Thoracic aorta endothelial cell (primary cell): ENCODE measurements at places on chromosomes 16 and 17. TPM values are rescaled to one million over a fixed set of nuclear protein-coding genes. Genes with fewer than 3 reads are reported as not detected.

The C16orf96 gene
- total RNA-seq = 0.07 TPM in 1 of 2 replicates, not detected in the other

The LYRM9 gene
- 2.8 TPM in 2 replicates for total RNA-seq

The CES1 gene
- 0.14 TPM in 1 of 2 replicates, not detected in the other for total RNA-seq

The LITAFD gene
- total RNA-seq = not detected in 2 replicates

The RPS2 gene
- total RNA-seq = 2,240 and 2,662 TPM in 2 replicates

The HOXB7 gene
- 1.1 and 13.4 TPM in 2 replicates for total RNA-seq

The FOXL1 gene
- total RNA-seq = 2.0 and 4.2 TPM in 2 replicates

The HNF1B gene
- not detected in 2 replicates for total RNA-seq

The DNAI2 gene
- not detected in 2 replicates for total RNA-seq

The CA4 gene
- total RNA-seq = 0.43 TPM in 1 of 2 replicates, not detected in the other

The MYO15A gene
- 0.22 and 0.27 TPM in 2 replicates for total RNA-seq

The BMERB1 gene
- 19.8 and 20.2 TPM in 2 replicates for total RNA-seq

The CDK3 gene
- 0.40 and 0.86 TPM in 2 replicates for total RNA-seq

The QPRT gene
- 0.07 TPM in 1 of 2 replicates, not detected in the other for total RNA-seq

The GJD3 gene
- not detected in 2 replicates for total RNA-seq

The KRTAP2-2 gene
- not detected in 2 replicates for total RNA-seq

The CDC6 gene
- total RNA-seq = 53.5 and 53.7 TPM in 2 replicates

The EFCAB13 gene
- total RNA-seq = 6.0 and 7.0 TPM in 2 replicates

The HOXB9 gene
- total RNA-seq = 1.4 TPM in 1 of 2 replicates, not detected in the other

The SMIM36 gene
- total RNA-seq = not detected in 2 replicates

The PITPNC1 gene
- 9.8 and 14.0 TPM in 2 replicates for total RNA-seq

The CASKIN1 gene
- under 0.01 and 0.13 TPM in 2 replicates for total RNA-seq

The CD300LB gene
- not detected in 2 replicates for total RNA-seq

The ITGB4 gene
- 3.7 TPM in 2 replicates for total RNA-seq

The CD300H gene
- total RNA-seq = not detected in 2 replicates

The CLEC18A gene
- total RNA-seq = 0.13 and 0.22 TPM in 2 replicates

The TSEN54 gene
- total RNA-seq = 10.1 and 14.7 TPM in 2 replicates

The SOX9 gene
- total RNA-seq = 0.07 TPM in 1 of 2 replicates, not detected in the other

The PRAC1 gene
- not detected in 2 replicates for total RNA-seq

The HBZ gene
- not detected in 2 replicates for total RNA-seq

The KRT12 gene
- total RNA-seq = not detected in 2 replicates

The ARHGAP44 gene
- total RNA-seq = 0.27 and 0.57 TPM in 2 replicates

The TAC4 gene
- not detected in 2 replicates for total RNA-seq

The CRHR1 gene
- not detected in 2 replicates for total RNA-seq

The CSH1 gene
- not detected in 2 replicates for total RNA-seq

The TMEM88 gene
- 6.5 and 32.5 TPM in 2 replicates for total RNA-seq

The PIMREG gene
- 23.3 and 34.9 TPM in 2 replicates for total RNA-seq

The PERCC1 gene
- total RNA-seq = not detected in 2 replicates

The HIGD1B gene
- total RNA-seq = not detected in 2 replicates

The TBC1D3C gene
- total RNA-seq = 0.13 TPM in 1 of 2 replicates, not detected in the other

The TMIGD1 gene
- total RNA-seq = not detected in 2 replicates

The METTL26 gene
- total RNA-seq = 87.8 and 119 TPM in 2 replicates

The SPATA32 gene
- not detected in 2 replicates for total RNA-seq

The GLIS2 gene
- total RNA-seq = 1.2 and 2.2 TPM in 2 replicates

The TPSG1 gene
- not detected in 2 replicates for total RNA-seq

The PCTP gene
- total RNA-seq = 25.3 and 25.8 TPM in 2 replicates
